Amniotic stem cell (primary cell): ENCODE measurements at places on chromosomes 5 and 9.

- DNase-seq: no peak
These were observed 327.2 kb upstream of the NREP start for GRCh38 chr5:112084149-112084548.

DNA sequence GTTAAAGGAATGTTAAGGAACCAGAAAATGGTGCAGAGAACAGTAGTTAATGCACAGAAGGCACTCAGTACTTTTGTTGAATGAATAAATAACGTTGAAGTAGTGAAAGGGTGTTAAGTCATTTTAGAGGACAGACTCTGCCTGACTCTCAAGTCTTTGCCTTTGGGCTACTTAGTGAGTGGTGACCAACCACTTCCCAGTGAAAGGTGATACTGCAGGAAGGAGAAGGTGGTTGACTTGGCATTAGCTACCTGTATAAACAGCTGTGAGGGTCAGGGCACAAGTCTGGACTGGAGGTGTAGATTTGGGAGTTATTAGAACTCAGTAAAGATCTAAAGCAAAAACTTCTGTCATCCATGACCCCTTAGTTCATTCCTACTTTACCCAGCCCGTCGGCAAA, 4.9 kb upstream of the SHB start:
- DNase-seq: no peak

DNA sequence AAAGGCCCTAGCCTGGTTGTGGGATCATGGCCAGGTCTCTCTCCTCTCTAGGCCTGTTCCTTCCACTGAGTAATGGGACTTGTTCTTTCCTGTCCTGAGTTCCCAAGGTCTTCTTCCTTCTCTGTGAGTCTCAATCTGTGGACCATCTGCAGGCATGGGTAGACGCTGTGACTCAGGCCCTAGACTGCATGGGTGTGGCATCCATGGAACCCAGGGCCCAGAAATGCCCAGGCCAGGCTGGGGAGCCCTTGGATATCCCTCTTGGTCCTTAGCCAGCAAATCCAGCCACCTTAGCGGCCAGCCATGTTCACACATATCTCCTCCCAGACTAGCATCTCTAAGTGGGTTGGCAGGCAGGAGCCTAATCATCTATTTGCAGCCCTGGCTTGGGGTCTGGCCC, 2.3 kb upstream of the ACSL6 start:
- DNase-seq: no peak

DNA sequence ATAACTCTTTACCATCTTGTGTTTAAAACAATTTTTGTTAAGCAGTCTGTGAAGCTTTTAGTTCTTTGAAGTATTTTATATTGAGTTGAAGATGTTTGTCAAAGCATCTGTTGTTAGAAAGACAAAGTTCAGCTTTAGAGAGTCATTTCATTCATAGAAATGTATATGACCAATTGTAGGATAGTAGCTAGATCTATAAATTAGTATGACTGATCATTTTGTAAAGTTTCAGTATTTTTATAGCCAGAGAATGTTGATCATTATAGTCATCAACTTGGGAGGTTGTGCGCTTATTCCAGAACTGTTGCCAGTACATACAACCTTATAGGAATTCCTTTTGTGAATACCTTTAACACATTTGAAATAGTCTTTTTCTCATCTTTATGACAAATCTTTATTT, 5.2 kb downstream of the NIPBL start:
- no peak for DNase-seq

GRCh38 chr9:2800394-2801179, 43.3 kb downstream of the PUM3 start:
- no peak for DNase-seq

DNA sequence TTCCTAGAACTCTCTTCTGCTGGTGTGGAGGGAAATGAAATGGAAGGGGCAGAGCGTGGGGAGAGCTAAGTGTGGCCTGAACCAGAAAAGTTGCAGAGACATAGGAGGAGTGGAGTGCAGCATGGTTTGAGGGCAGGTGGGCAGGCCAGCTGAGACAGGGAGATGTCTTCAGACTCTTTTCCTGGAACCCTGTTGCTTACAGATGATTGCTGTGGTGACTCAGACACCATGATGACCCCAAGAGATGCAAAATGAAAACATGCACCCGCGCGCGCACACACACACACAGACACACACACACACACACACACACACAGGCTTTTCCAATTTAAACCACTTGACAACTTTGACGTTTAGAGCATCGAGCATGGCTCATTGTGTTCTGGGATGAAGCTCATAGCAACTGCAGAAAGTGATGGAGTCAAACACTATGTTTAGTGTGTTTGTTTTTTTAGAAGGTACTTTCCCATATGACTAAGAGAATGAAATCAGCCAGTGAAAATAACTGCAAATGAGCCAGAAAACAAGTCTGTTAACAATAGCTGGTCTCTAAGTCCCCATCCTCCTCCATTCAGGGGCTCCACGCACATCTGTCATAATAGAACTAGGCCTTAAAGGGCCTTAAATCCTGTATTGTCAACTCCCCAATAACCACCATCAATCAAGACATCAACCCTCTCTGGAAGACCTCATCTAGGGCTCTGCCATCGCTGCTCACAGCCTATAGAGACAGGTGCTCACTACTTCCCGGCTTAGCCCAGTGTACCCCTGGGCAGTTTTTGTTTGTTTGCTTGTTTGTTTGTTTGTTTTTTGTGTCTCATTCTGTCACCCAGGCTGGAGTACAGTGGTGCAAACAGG, 9.6 kb downstream of the TMOD1 start:
- no peak for DNase-seq

DNA sequence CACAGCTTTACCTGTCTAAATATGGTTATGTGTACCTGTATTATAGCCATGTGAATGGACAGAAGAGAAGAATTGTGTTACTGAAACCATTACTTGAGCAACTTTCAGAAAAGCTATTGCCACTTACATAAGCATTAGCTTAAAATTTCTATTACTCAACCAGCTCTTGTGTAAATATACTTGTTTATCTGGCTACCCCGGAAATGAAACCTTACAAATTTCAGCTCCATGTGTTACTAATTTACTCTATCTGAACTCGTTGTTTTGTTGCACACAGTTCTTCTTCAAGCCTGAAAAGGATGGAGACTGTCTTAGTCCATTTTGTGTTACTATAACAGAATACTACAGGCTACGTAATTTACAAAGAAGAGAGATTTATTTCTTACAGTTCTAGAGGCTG, 22.5 kb upstream of the ADAMTSL1 start:
- no peak for DNase-seq

GRCh38 chr5:164255598-164256213, 750.3 kb downstream of the MAT2B start:
- no peak for DNase-seq

GRCh38 chr9:101409079-101409477, 10.4 kb downstream of the ZNF189 start:
- DNase-seq: no peak

- no peak for DNase-seq
These were observed 205.0 kb downstream of the DOCK8 start for GRCh38 chr9:419571-420171.

DNA sequence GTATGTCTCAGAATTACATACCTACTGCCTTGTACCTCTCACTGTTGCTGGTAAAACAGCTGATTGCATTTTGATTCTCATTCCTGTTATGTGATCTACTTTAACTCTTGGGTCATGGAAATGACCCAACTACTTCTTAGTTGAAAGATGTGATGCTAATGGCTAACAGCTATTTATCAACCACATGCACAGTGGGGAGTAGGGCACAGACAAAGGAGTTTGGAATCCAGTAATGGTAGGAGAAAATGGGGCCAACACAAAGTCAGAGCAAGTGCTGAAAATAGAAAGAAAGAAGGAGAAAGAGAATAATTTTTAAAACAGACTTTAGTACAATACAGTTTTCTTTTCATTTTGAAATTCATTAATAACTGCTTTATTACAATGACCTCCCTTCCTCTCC, 241.0 kb downstream of the PTPRD start:
- DNase-seq: no peak

- no peak for DNase-seq
These were observed 58.1 kb downstream of the STARD4 start for GRCh38 chr5:111454198-111454622.

DNA sequence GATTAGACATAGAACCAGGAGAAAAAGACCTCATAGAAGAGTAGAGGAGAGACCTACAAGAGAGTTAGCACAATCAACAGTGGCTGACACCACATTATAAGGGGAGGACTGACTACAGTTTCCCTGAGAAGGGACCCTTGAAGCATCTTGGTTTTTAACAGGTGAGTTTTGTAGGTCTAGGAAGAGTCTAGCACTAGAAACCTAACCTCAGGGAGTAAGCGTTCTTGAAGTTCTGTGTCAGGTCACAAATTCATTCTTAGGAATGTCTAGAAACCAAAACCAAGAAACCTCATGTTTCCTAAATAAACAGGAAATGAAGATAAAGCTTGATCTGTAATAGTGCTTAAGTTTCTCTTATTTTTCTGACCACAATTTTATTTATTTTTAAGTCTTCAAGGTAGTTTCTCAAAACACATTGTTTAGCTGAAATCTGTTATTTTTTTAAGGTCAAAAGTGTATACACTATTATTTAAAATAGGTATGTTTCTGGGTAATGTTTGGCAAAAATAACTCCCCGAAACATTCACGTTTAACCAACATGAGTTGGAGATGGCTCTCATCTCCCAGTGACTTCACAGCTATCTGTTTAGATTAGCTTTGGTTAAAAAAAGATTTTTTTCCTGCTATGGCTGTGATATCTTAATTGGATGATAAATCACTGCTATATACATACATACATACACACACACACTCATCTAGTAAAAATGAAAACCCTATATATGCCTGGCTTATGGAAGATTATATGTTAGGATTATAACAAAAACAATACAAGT, 37.1 kb downstream of the MAP3K1 start:
- no peak for DNase-seq

- DNase-seq: peak; percentile 59
These were observed 4.7 kb downstream of the SKP2 start for GRCh38 chr5:36156619-36157018.

DNA sequence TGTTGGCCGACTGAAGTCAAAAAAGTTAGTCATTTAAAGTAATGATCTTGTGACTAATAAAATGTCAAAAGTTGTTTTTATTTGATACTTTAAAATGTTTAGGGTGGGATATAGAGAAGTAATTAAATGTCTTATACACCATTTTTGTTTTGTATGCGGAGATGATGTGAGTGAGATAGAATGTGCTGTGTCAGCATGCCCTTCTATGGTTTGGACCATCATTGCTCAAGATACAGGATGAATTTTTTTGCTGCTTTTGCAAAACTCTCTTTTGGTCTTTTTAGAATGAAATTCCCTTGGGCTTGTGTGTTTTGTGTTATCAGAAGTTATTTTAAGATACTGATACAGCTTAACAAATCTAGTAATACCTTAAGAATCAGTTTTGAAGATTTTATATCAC, 12.5 kb downstream of the SRFBP1 start:
- no peak for DNase-seq

- no peak for DNase-seq
These were observed 506.6 kb upstream of the MPDZ start for GRCh38 chr9:13786131-13786530.

- no peak for DNase-seq
These were observed 81.5 kb downstream of the SH3TC2 start for GRCh38 chr5:148981353-148981752.

- peak; percentile 63 for DNase-seq
These were observed 52.0 kb upstream of the TJP2 start for GRCh38 chr9:69122082-69122548.

DNA sequence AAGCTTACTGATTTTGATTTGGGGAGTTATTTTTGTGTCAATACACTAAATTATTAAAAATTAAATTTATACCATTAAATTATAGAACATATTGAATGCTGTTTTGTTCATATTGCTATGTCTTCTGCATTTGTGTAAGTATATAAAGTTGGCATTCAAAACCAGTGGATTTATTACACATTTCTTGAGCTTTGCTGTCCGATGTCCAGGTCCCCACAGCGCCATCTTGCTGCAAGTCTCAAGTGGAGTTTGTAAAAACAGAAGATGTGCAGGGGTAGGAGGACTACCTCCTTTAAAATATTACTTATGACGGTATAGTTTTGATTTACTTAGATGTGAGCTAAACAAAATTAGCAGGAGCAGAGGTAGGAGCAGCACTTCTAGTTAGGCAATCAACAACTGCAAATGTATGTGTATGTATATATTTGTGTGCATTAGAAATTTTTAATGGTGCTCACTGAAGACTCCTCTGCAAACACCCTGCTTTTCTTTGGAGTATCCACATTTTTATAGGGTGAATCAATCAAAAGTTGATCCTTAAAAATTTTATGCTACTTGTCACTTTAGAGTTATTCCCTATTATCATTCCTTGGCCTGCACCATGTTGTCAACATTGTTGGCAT, 37.4 kb downstream of the CPEB4 start:
- no peak for DNase-seq
